ENCODE measurements at places on chromosomes 1 and 21.

GRCh38 chr1:169105087-169105433, 1.4 kb upstream of the ATP1B1 start:
- no peak for DNase-seq

- no peak for DNase-seq
Measured at GRCh38 chr1:164685266-164686035, 126.5 kb downstream of the PBX1 start.

GRCh38 chr1:62870148-62870547, 86.2 kb downstream of the ATG4C start:
- no peak for DNase-seq

- no peak for DNase-seq
Measured at GRCh38 chr1:34685225-34685624, 69.6 kb upstream of the GJB5 start.

GRCh38 chr1:29592731-29593130, 356.4 kb downstream of the PTPRU start:
- DNase-seq = no peak

DNA sequence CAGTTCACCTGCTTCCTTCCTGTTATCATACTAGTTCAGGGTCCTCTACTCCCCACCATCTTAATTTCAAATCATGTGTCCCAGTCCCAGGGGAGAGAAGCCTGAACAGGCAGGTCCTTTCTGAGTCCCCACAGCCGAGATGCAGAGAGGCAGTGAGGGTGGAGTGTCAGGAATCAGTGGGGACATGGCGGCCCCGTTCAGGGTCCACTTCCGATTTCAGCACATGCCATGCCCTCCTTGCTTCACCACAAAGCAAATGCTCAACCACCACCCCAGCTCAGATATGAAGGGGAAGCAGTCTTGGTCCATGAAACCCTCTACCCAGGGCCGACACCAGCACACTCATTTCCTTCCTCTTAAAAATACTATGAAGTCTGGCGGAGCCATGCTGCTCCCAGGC, 5.2 kb upstream of the SEMA4A start:
- no peak for DNase-seq

DNA sequence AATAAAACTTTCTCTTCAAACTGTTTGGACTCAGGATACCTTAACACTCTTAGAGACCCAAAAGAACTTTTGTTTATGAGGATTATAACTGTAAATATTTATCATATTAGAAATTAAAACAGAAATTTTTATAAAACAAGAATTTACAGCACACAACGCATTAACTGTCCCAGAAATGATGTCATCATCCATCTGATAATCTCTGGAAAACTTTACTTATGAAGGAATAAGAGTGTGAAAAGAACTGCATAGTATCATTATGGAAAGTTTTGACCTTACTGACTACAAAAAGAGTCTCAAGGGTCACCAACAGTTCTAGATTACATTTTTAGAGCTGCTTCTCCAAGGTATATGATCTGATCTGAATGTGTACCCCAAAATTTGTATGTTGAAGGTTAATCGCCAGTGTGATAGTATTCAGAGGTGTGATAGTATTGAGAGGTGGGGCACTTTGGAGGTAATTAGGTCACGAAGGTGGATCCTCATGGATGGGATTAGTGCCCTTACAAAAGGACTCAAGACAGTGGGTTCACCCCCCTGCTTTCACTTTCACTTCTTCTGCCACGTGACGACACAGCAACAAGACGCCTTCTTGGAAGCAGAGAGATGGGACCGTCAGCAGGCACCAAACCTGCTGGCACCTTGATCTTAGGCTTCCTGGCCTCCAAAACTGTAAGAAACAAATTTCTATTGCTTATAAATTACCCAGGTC, 95.7 kb upstream of the NR5A2 start:
- DNase-seq = peak; percentile 11

- no peak for DNase-seq
Measured at GRCh38 chr21:14454016-14455009, 71.4 kb upstream of the HSPA13 start.

DNA sequence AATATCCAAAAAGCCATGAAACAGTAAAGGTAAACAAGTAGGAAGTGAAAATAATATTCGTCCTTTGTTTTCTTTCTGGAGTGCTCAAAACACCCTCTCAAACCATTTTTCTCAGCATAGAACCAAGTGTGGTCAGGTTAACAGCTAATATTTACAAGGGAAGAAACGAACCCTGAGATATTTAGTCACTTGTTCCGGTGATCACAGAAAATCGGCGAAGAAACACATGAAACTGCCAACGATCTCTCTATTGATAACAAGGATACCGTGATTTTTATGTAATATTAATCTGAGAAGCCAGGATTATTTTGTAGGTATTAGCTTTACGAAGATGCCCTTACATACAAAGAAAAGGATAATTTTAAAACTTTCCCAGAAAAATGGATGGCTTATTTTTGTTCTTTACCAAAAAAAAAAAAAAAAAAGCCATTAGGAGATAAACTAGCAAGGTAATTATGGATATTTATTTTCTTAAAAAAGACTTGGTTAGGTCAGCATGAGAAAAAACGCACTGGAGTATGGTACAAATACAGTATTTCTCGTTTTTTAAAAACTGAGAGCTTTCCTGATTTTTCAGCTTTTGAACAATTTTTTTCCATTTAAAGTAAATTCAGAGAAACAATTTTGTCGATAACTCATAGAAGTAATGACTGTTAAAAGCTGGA, 107.3 kb upstream of the HNRNPU start:
- DNase-seq = peak; percentile 7

GRCh38 chr1:91645031-91645430, 144.4 kb downstream of the CDC7 start:
- DNase-seq = no peak

GRCh38 chr1:22132517-22133235, 10.2 kb downstream of the WNT4 start:
- DNase-seq = no peak

DNA sequence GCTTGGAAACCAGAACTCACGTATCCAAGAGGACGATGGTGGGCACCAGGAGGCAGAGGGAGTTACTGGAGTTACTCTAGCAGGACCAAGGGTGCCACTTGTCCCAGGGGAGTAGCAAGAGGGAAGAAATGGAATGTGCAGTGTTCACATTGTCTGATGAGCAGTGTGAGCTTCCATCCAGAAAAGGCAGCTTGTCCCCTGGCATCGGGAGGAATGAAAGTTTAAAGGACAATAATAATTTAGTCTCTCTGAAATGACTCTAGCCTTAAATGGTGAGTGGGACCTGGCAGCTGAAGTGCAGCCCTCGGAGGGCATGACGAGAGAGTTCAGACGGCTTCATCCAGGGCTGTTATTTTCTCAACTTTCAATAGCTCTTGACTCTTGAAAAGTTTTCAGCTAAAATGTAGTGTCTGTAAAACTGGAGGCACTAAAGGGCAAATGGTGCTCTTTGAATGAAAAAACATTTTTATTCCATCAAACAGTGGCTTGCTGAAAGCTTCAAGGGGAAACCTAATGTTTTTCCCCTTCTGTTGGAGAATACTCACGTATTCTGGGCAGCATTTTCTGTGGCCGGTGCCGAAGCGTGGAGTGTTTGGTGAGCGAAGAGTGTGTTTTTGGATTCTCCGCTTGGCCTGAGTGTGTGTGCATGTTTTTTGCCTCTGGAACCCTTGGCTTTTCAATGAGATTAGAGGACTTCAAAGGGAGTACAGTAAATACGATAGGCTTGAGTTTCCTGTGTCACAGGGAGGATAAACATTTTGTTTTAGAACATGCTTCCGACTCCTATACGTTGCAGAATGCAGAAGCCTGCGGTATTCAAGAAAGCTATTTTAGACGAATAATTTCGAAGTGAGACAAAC, 157.3 kb downstream of the GALNT2 start:
- DNase-seq = no peak

GRCh38 chr1:224433701-224434672, 610 bp downstream of the WDR26 start:
- DNase-seq = peak; percentile 50

Measured in activated CD4-positive, alpha-beta T cell treated with anti-CD3 and anti-CD28 coated beads for 4 hours (primary cell).